ENCODE measurements at places on chromosomes 2 and 18.

DNA sequence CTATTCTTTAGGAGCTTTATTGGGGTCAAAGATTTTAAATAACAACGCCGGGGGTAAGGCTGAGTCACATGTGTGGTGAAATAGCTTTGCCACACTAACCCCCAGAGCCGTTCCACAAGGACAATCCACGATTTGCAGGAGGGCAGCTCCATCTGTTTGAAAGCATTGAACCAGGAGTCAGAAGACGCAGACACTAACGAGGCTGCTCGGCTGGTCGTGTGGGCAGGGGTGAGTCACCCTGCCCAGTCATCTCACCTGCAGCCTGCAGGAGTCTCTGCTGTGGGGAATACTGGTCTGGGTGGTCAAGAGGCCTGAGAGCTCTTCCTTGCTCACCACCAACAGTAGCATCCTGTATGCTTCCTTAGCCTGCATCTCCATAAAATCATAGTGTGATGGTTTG lies 149.2 kb upstream of the NCK2 start:
- no peak for DNase-seq

DNA sequence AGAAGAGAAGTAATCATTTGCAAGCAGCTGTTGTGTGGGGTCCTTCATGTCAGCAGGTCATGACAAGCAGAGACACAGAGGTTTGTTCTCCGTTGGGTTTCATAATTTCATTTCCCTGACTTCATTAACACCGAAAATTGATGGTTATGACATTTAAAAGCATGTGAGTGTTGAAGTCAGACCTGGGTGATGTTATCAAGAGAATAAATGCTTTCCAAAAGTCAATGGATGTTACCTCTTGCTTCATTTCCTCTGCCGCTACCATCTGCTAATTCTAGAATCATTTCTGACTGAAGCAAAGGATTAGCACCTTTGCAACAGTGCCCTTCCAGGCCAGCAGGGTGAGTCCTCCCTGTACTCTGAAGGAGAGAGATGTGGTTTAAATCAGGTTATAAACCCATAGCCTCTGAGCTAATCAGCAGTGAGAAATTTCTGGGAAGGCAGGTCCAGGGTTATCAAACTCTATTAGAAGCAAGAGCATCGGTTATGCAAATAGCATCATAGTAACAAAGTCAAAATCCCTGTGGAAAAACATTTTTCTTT lies 446.2 kb downstream of the PIK3C3 start:
- no peak for DNase-seq

DNA sequence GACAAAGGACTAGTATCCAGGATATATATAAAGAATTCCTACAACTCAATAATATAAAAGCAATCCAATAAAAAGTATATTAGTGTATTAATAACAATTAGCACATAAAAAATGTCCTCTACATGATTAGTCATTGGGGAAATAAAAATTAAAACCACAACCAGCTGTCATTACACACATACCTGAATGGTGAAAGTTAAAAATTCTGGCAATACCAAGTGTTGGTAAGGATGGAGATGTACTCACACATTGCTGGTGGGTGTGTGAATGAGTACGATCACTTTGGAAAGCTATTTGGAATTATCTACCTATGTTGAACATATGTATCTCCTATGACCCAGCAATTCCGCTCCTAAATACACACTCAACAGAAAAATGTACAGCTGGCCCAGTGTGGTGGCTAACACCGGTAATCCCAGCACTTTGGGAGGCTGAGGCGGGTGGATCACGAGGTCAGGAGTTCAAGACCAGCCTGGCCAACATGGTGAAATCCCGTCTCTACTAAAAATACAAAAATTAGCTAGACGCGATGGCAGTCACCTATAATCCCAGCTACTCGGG lies 14.3 kb upstream of the NOL10 start:
- no peak for DNase-seq

DNA sequence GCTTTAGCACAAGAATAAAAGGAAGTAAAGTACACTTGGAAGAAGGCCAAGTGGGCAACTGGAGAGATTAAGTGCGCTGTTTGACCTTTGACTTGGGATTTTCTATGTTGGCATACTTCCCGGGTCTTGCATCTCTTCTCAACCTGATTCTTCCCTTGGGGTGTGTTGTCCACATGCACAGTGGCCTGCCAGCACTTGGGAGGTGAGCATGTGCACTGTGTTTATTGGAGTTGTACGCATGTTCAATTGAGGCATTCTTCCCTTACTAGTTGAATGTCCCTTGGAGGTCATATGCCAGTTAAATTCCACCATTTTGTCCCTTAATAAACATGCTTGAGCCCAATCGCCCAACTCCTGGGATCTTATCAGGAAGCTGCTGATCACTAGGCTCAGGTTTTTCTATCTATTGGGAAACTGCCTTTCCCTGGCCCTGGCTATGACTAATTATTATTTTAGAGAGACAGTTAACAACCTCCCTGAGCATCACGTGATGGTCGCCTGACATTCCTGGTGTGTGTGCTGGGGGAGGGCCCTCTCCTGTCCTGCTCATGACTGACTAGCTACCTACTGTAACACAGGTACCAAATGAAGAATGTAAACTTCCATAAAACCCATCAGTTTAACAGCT lies 62.5 kb upstream of the RAPGEF4 start:
- no peak for DNase-seq

DNA sequence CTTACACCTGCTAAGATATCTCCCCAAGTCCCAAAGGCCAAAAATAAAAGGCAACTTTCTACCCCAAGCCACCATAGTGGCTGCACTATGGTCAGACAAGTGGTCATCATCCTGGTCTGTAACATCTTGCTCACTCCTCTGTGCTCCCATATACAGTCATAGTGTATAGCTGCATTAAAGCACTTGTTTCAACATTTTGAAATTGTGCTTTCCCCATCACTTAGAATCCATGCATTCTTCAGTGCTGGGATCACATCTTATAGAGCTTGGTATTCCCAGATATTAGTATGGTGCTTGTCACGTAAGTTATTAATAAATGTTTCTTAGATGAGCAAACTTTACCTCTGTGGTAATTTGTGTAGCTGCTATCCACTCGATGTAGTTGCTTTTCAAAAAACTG lies 40.4 kb upstream of the CDC42EP3 start:
- DNase-seq, result no peak

DNA sequence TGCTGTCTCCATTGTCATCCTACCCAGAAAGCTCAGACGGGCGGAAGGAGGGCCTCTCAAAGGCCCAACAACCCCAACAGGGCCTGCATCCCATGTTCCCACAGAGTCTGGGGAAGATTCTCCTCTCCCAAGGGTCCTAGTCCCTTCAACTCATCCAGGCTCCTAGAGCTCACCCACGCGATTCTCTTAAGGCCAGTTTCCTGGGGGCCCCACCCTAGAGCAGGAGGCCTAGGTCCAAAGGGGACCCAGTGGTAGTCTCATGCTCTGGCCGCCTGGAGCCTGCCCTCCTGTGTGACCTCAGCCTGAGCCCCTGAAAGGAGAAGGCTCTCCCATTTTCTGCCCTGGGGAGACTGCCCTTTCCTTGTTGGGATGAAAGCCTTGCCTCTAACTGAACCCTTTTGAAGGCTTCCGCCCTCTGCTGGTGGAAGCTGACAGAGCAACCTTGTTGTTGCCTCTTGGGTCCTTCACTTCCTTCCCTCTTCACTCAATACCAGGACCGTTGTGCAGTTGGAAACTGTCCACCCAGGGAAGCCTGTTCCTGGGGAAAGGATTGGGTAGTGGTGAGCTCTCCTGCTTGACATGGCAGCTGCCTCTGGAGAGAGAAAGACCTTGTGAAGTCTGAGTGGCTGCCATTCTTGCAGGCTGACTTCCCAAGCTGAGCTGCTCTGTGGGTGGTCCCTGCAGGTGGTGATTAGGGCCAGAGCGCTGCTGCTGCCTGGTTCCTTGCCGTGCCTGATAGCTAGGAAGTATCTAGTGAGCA lies 86.0 kb upstream of the ALPP start:
- DNase-seq, result peak; percentile 72

DNA sequence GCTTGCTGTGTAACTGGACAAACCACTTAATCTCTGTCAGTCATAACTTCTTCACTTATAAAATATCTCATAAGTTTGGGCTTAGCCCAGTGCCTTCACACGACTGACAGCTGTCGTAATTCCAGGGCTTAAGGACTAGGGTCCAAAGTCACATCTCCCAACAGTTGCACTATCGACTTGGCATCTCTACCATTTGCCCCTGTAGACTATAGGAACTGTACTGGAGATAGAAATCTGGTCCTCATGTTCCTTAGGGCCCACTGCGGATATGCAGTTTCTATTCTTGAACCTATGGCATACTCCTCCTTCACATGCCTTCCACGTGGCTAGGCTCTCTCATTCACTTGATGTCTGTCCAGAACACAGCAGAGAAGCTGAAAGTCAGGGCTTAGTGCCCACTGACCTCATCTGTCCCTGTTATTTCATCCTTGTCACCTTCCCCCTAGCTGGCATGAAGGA lies 2.7 kb downstream of the ABHD1 start:
- DNase-seq, result no peak

Data from stimulated activated CD4-positive, alpha-beta T cell treated with anti-CD3 and anti-CD28 coated beads, Interleukin-2, amount 100 ng/mL, for 24 hours (primary cell).